Activated CD8-positive, alpha-beta T cell treated with anti-CD3 and anti-CD28 coated beads for 36 hours (primary cell): ENCODE measurements at places on chromosomes 3 and 15.

DNA sequence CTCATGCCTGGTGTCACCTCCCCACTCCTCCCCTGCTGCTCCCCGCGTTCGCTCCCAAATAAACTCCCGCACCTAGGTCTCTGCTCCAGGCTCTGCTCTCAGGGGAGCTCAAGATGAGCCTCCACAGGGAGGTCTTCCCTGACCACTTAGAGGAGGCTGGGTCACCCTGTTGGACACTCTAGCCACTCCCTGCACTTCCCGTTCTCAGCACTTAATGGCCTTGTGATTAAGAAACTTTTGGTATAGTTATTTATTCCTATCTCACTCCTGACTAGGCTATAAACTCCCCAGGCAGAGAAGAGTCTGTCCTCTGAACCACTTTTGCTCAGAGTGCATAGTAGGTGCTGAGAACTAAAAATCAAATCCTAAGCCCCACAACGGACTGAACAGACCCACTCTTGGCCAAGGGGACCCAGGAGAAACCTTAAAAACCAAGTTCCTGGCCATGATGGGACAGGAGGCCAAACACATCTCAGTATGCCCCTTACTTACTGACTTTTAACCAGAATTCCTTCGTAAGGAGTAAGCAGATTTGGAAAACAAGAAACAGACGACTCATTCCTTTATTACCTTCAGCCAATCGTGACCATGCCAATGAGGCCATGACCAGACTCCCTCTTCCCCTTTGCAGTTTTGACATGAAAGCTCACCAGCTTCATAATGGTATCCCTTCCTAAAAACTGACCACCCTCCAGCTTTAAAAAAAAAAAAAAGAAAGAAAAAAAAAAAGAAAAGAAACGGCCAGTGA lies 69.0 kb upstream of the HRH1 start:
- DNase-seq, result no peak

DNA sequence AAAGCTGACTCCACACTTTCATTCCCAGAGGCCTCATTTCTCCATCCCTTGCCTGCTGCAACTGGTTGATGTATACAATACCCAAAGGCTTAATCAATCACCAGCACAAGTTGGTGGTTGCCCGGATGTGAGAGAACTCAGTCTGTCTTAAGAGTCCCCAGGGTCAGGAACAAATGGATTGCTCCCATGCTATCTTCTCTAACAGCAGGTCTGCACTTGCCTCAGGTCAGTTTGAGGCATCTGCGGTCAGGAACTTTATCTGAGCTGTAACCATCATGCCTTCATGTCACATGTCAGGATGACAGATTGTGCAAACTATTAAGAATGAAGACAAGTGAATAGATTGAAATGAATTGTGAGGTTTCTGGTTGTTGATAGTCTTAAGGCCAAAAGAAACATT lies 56.1 kb downstream of the BFSP2 start:
- no peak for DNase-seq

DNA sequence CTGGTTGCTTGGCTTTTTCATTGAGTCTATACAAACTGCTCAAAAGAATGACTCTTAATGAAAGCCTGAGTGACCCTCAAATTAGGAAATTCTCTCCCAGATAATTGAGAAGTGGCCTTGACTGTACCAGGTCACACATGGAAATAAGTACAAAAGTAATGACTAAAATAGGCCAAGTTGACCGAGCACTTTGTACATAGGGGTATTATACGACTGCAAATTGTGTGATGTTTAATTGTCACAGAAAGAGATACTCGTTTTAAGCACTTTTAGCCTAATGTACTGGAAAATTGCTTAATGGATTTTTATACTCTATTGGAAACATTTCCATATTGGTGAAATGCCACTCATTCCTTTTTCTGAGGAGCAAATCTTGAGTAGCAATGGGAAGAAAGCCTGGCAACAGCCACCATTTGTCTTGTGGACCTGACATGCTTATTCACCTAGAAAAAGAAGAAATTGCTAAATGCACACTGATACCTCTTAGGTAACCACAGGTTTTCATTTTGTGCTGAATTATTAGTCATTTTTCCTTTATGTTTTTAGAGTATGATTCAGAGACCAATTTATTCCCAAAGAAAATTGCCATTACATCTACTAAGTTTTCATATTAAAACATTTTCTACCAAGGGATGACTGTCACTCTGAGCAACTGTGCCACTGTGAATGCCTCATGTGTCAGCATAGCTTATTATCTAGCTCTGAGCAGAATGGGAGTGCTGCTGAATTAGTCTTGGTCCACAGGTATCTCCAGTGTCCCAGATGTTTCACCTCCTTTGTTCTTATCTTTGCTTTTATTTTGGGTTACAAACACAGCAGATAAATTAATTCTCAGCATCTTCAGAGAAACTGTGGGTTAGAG lies 8.9 kb upstream of the PXK start:
- DNase-seq, result peak; percentile 12

- DNase-seq, result no peak
Measured at GRCh38 chr3:138220788-138221187, 33.7 kb downstream of the ARMC8 start.

GRCh38 chr3:89245612-89246011 lies 138.2 kb downstream of the EPHA3 start:
- no peak for DNase-seq

GRCh38 chr15:91047545-91048199 lies 25.3 kb upstream of the VPS33B start:
- no peak for DNase-seq

GRCh38 chr3:46296826-46297225 lies 54.6 kb downstream of the CCR3 start:
- no peak for DNase-seq

DNA sequence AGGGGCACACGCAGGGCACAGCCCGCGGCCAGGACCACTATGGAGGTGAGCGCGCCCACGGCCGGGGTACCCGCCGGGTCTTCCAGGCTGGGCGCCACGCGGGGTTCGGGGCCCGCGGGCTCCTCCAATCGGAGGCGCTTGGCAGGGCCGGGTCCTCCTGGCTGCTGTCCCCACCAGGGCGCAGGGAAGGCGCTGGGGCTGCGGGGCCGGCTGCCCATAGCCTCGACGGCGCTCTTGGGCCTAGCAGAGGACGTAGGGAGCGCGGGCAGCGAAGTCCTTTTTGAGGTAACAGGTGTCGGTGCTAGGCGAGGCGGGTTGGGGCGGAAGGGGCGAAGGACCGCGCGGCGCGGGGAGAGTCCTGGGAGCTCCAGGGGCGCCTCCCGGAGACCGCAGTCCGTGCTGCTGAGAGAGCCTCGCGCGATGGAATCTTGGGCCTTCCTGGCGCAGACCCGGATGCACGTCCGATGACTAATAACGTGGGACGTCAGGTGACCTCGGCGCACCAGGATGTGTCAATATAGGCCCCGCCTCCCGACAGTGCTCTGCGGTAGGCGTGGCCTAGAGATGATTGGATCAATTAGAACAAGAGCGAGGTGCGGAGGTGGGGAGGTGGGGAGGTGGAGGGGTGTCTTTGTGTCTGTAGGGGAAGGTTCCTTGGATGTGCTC lies at the start of gene PRR23A:
Gene PRR23A (minus strand): TSS at position 218 of the 666 bp plus-strand sequence. CDS start 0 bp downstream, at position 218.
- DNase-seq, result no peak

- DNase-seq, result no peak
Measured at GRCh38 chr3:63624941-63625560, 27.4 kb upstream of the SNTN start.

DNA sequence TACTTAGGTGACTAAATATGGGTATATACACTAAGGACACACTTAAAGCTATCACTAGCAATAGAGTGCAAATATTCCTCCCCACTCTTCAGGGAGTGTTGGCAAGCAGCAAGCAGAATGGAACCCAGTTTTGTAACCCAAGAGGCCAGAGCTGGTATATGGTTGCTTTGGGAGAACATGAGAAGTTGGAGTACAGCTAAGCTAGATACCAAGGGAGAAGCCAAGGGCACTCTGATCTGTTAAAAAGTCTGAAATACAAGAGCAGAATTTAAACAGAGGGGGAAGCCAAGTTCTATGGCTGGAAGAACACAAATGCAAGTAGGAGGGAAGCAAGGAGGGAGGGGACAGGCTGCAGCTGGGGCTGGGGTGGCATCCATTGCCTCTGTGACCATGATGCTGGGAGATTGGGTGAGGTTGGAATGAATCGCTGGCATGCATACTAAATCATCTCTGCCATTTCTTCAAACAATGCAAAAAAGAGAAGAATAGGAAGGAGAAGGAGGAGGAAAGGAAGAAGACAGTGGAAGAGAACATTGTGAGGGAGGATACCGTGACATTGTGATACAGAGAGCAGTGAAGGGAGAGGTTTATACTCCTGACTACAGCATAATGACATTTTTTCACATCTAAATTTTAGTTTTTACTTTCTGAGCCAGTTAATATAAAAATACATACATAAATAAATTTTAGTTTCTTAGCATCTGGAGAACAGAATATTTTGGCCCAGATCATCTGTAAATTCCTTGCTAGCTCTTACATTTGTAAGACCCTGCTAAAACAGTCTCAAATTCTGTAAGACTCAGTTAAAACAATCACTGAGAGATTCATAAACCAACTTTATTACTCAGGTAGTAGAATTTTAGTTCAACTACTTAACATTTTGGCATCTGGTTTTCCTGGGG lies 9.0 kb upstream of the ANXA2 start:
- DNase-seq, result no peak

DNA sequence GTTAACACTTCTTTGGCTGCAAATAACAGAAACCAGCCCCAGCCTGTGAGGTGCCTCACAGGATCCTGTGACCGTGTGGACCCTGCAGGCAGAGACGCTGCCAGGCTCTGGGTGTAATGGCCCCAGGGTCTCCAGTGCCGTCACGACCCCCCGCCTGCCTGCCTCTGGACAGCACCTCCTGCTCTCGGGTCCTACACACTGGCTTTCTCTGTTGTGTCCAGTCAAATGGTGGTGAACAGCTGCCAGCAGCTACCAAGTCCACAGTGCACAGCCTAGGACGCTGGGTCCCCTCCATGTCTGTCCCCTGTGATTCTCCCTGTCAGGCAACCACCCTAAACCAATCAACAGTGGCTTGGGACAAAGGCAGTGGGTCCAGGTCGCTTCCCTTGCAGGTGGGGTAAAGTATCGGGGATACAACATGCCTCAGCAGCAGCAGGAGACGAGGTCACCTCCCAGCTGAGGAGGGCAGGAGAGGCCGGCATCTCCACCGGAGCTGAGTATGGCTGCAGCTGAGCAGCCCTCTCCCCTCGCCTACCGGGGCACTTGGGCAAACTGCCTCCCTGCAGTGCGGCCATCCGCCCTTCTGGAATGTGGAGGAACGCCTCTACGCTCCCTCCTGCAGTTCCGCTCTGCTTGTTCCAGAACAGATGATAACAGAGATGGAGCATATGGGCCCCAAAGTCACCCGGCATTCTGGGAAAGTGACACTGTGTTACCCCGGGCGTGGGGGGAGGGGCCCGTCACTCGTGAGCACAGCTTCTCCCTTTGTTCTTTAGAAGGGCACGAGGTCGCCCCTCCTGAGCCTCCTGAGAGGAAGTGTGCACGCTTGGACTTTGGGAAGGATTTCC lies 21.1 kb upstream of the SKOR1 start:
- no peak for DNase-seq

GRCh38 chr15:66408675-66409282 lies 22.1 kb downstream of the MAP2K1 start:
- DNase-seq, result no peak

- peak; percentile 32 for DNase-seq
Measured at GRCh38 chr3:151379083-151379734, 5.3 kb downstream of the P2RY12 start.

- DNase-seq, result no peak
Measured at GRCh38 chr3:126630020-126630419, 24.9 kb downstream of the TXNRD3 start.
